ENCODE measurements at places on chromosomes 12 and 14.
A peak's percentile ranks its signal among the peaks of the same experiment; 100 is the strongest.

GRCh38 chr12:104340177-104340576 lies 36.6 kb downstream of the EID3 start:
- DNase-seq: no peak

DNA sequence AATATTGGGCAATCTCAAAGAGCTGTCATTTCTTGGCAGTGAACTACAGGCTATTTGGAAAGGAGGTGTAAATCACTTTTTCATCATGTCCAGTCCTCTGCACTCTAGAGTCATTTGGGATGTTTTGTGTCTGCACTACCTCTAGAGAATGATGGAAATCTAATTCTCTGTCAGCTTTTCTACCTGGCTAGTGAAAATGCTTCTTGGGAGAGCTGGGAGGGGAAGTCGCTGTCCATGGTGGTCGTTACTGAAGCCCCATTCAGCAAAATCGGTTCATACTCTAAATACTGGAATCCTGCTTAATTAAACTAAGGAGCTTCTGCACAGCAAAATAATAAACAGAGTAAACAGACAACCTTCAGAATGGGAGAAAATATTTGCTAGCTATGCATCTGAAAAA lies 251.8 kb downstream of the APAF1 start:
- DNase-seq: no peak

DNA sequence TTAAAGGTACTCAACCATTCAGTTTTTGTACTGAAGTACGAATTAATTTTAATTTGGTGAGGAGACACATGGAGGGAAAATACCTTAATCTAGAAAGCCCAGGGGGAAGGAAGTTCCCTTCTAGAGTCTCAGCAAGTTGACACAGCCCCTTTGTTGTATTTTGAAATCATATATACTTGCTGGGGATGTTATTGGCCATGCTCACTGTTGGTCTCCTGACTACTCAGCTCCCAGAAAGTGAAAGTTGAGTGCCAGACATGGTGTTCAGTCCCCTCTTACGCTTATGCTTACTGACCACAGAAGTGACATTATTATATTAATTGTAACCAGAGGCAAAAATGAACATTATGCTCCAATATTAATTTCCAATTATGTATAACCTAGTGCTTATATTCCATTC lies 28.1 kb downstream of the ARF6 start:
- DNase-seq: no peak

DNA sequence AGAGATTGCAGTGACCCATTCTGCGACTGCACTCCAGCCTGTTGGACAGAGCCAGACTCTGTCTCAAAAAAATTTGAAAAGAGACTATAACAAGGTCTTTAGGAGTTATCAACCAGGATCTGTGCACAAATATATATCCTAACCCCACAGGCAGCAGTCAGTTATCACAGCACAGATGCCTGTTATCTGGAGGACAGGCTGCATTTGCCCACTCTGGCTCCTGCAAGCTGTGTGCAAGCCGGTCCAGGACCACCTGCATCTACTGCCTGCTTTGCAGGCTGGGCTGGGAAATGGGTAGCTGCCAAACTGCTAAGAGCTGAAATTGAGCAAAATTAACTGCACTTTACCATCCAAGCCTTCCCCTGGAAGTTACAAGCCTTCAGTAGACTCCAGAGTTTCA lies 21.4 kb upstream of the RCOR1 start:
- no peak for DNase-seq

GRCh38 chr12:129496226-129496625 lies 407.6 kb downstream of the TMEM132D start:
- DNase-seq: no peak

- no peak for DNase-seq
Observed at GRCh38 chr12:96045566-96045965, 10.2 kb upstream of the LTA4H start.

DNA sequence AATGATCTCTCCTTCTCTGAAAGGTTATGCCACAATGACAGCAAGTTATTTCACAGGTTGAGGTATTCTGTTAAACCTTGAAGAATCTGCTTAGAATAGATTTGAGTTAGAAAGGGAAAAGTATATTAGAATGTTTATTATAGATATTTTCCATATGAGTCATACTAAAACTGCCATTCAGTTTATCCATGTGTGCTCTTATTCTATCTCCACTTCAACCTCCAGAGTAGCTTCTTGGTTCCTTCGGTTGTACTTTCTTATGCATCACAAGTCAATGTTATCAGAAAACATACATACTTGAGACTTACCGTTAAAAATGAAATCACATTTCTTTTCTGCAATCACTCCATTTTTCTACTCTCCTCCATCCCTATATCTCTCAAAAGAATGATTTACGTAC lies 197.7 kb downstream of the BCAT1 start:
- DNase-seq: no peak

GRCh38 chr12:69579029-69579428 lies 6.2 kb upstream of the CCT2 start:
- DNase-seq: peak; percentile 21

- DNase-seq: no peak
Observed at GRCh38 chr14:77264466-77265186, 6.4 kb downstream of the NGB start.

DNA sequence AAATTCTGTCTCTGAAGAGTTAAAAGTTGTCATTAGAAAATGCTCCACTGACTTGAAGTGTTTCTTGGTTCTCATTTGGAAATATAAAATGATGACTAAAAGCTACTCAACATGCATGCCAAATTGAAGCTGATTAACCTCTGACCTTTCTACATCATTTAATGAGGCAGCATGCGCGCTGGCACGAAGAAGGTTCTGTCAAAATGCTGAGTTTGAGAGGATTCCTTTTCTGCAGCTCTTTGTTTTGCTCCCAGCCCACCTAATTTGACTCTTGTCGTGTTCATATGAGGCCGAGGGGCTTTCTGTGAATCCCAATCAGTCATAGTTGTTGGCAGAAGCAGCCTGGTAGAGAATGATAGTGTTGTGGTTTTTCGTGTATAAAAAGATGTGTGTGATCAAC lies 153.4 kb downstream of the BRMS1L start:
- no peak for DNase-seq

DNA sequence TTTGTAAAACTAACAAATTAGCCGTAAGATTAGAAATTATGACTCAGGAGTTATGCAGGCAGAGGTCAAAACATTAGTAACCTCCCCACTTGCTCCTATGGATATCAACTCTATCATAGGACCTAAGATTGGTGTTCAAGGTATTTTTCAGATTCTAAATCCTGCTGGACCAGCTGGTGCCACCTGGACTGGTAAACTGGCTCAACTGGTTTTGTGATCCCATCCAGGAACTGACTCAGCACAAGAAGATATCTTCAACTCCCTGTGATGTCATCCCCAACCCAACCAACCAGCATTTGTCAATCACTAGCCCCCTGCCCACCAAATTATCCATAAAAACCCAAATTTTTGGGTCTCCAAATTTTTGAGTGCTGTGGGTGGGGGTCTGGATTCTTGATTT lies 98.1 kb upstream of the OR4E1 start:
- no peak for DNase-seq

GRCh38 chr12:123471374-123472068 lies 13.6 kb downstream of the SNRNP35 start:
- no peak for DNase-seq
